ENCODE measurements at places on chromosomes 1 and 21.

GRCh38 chr1:47487332-47487731 is 49.5 kb downstream of the FOXD2 start:
- DNase-seq, result no peak

- no peak for DNase-seq
Measured at GRCh38 chr1:235911876-235912275, 45.2 kb upstream of the LYST start.

DNA sequence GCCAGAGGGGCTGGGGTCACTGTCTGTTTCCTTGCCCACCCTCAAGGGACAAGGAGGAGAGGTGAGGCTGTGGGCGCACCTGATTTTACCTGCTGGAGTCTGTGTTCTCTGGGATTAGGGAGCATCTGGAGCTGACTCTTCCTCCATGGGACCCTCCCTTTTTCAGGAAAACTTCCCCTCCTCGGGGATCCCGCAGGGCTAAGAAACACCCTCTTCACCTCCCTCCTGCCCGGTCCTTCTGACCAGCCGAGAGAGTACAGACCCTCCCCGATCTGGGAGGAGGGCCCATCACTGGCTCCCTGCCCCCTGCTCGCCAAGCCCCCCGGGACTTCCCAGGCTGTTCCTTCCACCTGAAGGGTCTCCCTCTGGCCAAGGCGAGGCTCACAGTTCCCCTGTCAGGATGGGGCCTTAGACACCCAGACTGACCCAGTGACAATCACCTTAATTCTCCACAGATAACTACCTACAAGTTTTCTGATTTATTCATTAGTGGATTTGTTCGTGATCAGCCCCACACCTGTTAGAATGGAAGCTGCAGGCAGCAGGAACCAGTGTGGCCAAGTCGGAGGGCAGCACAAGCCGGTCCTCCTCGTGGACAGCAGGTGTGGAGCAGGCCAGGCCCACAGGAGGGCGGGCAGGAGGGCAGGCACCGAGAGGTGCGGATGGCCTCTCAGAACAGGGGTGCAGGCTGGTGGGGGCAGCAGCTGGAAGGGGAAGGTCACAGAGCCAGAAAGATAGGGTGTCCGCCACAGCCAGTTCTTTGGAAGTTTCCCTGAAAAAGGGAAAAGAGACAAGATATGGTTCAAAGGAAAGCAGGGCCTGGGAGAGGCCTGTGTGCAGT is 15.9 kb upstream of the SAMD11 start:
- DNase-seq, result no peak

GRCh38 chr1:28864695-28865094 is 49.7 kb upstream of the EPB41 start:
- no peak for DNase-seq

DNA sequence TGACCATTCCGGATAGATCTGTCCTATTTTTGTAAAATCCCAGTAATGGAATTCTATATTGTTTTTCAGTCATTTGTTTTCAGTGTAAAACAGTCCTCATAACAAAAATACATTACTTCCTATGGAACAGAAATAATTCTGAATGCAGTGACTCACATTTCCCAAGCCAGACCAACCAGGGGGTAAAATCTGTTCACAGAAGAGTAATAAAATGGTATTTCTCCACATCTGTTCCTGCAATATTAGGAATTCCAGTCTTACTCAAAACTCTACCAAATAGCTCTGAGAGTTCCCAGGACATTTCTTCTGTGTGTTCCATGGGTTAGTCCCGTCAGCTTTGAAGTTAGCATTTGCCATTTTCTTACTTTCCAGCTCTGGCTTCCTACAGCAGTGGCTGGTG is 2.6 kb upstream of the DDR2 start:
- DNase-seq, result no peak

GRCh38 chr1:111196213-111196612 is 4.2 kb downstream of the DENND2D start:
- no peak for DNase-seq

DNA sequence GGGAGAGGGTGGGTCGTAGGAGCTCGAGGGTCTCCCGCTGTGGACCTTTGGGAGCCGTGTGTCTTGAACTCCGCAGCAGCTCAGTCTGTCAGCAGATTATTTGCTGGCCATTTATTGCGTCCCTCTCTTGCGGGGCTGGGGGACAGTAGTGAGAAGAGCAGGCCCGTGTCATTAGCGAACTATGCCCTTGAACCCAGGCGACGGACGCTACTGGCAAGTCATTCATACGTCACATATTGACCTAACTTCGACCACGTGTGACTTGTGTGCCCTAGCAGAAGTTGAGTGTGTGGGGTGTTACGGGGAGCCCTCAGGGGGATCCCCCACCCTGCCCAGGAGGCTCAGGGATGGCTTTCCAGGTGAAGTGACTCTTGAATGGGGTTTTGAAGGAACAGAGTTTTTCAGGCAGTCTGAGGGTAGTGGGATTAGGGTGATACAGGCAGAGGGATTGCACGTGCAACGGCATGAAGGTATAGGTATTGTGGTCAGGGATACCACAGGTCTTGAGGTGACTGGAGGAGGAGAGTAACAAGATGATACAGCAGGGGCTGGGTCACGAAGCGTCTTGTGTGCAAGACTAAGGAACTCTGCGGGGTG is 13.0 kb downstream of the RCC1 start:
- no peak for DNase-seq

DNA sequence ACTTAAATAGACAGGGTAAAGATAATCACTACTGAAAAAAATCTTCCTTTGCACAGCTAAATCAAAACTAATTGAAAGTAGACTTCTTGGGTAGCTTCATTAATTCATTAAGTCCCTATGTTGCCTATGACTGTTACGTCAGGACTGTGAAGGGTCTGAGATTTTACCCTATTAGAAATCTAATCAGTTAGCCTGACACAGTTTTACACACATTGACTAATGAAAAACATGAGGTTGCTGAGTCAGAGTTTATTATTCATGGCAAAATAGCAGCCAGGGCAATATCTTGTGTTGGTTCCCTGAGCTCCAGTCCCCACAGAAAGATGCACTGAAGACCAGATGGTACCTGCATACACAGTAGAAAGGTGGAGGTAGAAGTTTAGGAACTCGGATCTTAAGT is 262.5 kb upstream of the ZP4 start:
- no peak for DNase-seq

- no peak for DNase-seq
Measured at GRCh38 chr1:211660718-211661222, 14.7 kb downstream of the NEK2 start.

- no peak for DNase-seq
Measured at GRCh38 chr1:198520524-198521254, 19.8 kb downstream of the ATP6V1G3 start.

DNA sequence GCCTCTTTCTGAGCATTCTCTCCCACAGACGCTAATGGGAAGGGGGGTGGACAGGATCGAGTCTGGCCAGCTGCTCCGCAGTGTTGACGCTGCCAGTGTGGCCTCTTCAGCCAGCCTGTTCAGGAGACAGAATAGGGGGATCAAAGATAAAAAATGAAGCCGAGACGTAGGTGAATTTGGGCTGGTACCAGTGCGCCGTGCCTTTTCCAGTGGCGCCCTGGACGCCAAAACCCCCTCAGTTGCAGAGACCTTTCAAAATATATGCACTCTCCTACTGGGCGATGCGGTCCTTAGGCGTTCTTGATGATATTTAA is 1.1 kb downstream of the TTC3 start:
- peak; percentile 18 for DNase-seq

GRCh38 chr1:20184481-20184900 is 1.4 kb upstream of the UBXN10 start:
- DNase-seq, result no peak

DNA sequence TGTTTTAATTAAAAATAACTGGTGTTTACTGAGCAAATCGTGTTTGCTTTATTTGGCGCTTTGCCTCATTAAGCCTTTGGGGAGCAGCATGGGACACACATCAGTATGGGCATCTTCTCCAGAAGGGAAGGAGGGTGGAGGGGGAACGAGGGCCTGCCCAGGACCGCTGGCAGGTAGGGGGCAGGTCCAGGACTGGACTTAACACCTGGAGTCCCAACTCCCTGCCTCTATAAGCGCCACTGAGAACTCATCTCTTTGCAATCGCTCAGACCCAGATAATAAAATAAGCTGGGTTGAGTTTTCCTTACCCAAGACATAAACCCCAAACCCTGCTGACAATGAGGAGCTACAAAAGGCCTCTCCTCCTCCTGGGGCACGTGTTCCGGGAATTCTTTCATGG is 15.1 kb downstream of the ABCG1 start:
- DNase-seq, result no peak

GRCh38 chr1:84724128-84724860 is 34.0 kb upstream of the SSX2IP start:
- no peak for DNase-seq

GRCh38 chr1:234941321-234942011 is 187.2 kb downstream of the TOMM20 start:
- DNase-seq, result no peak

- DNase-seq, result no peak
Measured at GRCh38 chr1:188958461-188959115, 1519.1 kb downstream of the BRINP3 start.

DNA sequence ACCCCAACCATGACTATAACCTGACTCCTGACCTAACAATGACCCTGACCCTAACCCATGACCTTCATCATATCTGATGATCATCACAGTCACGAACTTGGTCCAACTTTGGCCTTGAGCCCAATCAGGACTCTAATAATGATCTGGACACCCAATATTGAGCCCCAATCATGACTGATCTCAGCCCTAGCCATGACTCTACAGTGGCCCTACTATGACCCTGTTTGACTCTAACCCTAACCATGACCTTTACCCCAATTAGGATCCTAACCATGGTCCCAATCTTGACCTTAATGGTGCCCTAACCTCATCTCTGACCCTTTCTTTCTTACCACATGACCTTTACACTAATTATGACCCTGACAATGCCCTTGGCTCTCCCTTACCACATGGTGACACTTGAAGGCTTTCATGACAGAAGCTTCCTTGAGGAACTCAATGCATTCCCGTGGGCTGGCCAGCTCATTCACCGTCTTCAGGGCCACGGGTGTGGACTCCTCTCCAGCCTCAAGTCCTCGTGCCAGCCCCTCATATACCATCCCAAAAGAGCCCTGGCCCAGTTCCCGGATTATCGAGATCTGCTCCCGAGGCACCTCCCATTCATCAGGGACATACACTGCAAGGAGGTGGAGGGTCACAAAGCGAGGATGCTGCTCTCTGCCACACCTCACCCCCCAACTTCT is 16.2 kb downstream of the INSRR start:
- no peak for DNase-seq

GRCh38 chr21:42235593-42235992 is 16.7 kb downstream of the ABCG1 start:
- DNase-seq, result no peak

All from NCI-H1436 treated with DMSO at 0.1 percent for 48 hours (cell line).